AML-193 (cell line): ENCODE measurements at places on chromosomes 16 and 17.

- peak; percentile 7 for DNase-seq
Measured at GRCh38 chr16:81779536-81780320, 637 bp downstream of the PLCG2 start.

- DNase-seq = peak; percentile 53
Measured at GRCh38 chr16:50273888-50274325, 7.6 kb downstream of the ADCY7 start.

- DNase-seq = no peak
Measured at GRCh38 chr17:79779084-79779529, 1.2 kb downstream of the CBX2 start.

- no peak for DNase-seq
Measured at GRCh38 chr17:63514974-63515373, 8.2 kb upstream of the KCNH6 start.

DNA sequence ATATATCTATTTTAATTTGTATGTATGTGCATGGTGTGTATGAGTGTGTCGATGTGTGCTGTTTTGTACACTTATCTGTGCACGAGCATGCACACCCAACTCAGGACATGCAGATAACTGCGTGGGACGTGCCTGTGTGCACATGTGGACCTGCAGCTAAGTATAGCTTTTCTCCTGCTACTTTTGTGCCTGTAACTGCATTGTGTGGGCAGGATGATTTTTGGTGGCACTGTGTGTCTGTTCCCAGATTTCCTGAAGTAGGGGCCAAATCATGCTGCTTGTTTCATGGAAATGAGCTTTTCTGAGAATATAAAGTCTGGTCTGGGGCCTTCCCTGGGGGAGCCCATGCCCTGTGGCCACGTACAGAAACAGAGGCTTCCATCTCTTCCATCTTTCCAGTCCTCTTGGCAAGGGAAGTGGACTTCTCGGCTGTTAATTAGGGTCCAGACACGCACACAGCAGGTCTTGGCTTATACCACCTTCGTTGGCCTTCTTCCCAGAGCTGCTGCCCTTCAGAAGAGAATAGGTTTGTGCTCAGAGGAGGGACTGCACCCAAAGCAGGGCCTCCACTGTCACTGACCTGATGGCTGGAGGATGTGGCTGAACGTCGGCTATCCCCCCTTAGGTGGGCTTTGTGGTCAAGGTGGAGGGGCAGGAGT lies 30.2 kb downstream of the SPNS3 start:
- DNase-seq = no peak

DNA sequence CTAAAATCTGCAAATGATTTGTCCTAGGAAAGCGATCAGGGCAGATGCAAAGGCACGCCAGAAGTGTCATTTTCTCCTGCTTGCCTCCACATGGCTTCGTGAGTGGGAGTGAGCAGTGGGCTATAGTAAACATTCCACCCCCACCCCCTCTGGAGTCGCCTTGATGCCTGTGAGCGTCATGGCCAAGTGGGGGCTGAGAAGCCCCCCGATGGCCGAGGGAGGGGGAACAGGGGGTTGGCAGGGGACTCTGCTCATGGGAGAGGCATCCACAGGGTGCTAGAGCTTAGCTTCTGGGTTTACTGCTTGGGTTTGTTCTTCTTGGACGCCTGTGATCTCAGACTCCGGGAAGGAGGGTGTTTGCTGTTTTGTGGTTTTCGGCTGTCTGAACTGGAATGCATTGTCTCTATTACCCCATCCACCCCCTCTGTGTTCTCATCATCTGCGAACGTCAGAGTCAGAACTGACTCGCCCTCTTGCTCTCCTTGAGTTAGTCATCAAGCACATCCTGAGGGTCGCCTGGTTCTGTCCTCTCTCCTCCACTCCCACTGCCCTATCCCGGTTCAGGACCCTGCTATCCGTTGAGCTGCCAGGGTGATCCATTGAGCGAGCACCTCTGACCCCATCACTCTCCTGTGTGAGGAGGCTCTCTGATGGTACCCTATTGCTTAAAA lies 15.4 kb downstream of the TNS4 start:
- no peak for DNase-seq

DNA sequence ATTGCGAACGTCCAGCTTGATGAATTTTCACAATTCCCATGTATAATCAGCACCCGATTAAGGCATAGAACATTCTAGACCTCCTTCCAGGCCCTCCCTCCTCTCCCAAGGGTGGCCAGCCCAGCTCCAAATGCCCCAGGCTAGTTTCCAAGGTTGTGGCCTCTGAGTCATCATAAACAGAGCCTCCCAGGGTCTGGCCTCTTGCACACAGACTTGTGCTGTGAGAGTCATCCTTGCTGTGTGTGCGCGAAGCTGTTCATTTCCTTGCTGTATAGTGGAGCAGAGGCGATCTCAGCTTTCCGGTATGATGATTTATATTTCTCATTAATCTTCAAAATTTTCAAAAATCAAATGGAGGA lies 20.5 kb upstream of the JPH3 start:
- peak; percentile 0 for DNase-seq

DNA sequence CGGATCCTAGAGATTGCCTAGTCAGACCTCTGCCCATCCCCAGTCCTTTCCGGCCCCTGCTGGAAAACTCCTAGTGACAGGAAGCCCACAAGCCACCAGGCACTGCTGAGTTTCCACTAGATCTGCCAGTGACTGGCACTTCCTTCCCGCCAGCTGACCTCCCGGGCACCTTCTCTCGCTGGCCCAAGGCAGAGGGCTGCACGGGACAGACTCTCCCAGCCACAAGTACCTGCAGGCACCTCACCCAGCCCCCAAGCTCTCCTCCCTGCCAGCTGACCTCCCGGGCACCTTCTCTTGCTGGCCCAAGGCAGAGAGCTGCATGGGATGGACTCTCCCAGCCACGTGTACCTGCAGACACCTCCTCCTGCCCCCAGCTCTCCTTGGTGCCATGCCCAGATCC lies 66.3 kb upstream of the DOC2B start:
- no peak for DNase-seq

DNA sequence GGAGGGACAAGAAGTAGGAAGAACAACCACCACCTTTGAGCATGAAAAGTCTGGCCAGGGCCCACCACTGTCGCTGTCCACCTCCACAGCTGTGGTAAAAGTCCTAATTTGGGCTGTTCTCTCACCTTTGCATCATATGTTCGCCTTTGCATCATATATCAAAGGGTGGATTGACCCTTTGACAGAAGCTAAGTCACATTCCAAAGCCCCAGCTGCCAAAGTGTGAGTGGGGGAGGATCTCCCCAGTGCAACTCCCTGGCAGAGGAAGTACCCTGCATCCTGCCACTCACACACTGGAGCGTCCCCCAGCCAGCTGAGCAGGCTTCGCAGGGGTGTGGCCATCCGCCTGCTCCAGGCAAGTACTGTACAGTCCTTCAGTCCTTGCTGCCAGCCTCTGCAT lies 12.7 kb upstream of the SPECC1 start:
- no peak for DNase-seq

- DNase-seq = no peak
Measured at GRCh38 chr17:6901086-6901485, 69.6 kb upstream of the TEKT1 start.

GRCh38 chr16:51151435-51151960 lies 428 bp upstream of the SALL1 start:
- no peak for DNase-seq

DNA sequence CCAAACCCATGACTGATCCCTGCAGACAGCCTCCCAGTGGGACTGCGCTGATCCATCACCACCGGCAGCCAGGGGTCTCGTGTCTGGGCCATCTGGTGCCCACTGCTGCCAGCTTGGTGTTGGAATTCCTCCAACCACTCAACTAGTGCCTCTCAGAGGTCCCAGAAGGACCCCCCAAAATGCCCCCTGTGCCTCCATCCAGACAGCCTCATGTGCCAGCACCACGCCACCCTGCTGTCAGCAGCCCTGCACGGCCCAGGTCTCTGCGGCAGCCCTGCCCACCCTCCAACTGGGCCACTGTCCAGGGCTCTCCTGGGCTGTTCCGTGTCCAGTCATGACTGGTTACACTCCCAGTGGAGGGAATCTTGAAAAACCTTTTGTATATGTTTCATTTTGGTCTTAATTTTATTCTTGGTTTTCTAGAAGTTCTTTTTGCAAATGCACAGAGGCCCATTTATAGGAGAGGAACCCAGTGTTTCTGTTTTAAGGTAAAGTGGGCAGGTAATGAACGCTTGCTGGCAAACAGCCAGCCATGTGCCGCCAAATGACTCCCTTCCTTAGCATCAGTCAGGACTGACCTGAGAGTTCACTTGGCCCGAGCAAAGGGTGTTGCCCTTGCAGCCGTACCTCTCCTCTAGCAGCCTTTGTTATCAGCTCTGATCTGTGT lies 34.6 kb downstream of the GRIN2C start:
- no peak for DNase-seq

GRCh38 chr16:12780467-12780866 lies 23.2 kb downstream of the CPPED1 start:
- no peak for DNase-seq

- no peak for DNase-seq
Measured at GRCh38 chr17:43069368-43069898, 44.4 kb downstream of the RND2 start.

DNA sequence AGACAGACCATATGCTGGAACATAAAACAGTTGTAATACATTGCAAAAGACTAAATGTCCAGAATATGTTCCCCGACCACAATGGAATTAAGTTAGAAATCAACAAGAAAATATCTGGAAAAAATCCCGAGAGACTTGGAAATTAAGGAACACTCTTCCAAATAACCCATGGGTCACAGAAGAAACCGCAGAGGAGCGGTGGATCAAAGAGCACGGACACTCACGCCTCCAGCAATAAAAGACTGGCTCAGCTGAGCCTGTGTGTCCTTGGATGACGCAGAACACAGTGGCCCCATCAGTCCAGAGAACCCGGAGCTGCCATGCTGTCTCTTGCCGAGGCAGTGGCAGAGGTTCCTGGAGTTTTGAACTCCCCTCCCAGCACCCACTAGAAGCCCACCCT lies 30.9 kb upstream of the FOXF1 start:
- no peak for DNase-seq

- DNase-seq = no peak
Measured at GRCh38 chr17:4327606-4328005, 38.9 kb downstream of the UBE2G1 start.

- no peak for DNase-seq
Measured at GRCh38 chr16:85327731-85328675, 215.7 kb upstream of the CIBAR2 start.

- no peak for DNase-seq
Measured at GRCh38 chr16:72092832-72093447, 480 bp downstream of the TXNL4B start.

DNA sequence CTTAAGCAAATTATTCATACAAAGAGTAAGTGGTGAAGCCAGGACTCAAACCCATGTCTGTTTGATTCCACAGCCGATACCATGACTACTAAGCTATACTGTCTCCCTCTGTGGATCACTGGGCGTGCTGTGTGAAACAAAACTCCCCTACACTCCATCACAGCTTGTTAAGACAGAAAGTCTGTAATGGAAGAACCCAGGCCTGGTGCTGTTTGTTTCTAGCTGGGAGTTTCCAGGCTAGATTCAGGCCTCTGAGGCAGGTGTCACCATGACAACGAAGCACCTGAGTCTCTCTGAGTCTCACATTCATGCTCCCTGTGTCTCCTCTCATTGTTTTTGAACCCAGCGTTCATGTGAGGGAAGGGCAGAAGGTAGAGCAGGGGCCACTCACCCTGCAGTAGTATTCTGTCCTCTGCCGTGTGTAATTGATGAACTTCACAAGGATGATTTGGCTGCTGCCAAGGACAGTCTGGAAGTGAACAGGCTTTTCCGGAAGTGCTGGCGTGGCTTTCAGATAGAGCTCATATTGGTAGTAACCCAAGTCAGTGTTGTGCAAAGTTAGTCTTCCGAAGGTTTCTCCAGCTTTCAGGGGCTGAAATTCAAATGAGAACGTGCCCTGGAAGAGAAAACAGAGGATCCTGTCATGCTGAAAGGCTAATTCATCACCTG lies 8.6 kb upstream of the VAC14 start:
- DNase-seq = no peak

- DNase-seq = no peak
Measured at GRCh38 chr16:23930791-23931190, 95.0 kb downstream of the PRKCB start.

DNA sequence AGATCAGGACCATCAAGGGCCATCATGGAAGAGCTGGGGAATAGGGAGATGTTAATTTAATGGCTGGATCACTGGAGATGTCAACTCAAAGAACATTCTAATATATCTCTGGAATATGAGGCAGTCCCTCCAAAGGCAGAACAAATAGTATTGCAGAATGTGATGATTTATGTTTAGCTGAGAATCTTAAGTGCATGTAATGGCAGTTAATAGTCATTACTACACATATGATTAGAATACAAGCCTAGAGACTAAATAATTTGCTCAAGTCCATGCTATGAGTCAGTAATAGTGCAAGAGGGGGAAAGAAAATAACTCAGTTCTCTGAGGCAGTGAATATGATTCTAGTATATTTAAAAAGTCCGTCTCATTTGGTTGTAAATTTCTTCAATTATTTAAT lies 32.3 kb downstream of the SNTB2 start:
- no peak for DNase-seq

DNA sequence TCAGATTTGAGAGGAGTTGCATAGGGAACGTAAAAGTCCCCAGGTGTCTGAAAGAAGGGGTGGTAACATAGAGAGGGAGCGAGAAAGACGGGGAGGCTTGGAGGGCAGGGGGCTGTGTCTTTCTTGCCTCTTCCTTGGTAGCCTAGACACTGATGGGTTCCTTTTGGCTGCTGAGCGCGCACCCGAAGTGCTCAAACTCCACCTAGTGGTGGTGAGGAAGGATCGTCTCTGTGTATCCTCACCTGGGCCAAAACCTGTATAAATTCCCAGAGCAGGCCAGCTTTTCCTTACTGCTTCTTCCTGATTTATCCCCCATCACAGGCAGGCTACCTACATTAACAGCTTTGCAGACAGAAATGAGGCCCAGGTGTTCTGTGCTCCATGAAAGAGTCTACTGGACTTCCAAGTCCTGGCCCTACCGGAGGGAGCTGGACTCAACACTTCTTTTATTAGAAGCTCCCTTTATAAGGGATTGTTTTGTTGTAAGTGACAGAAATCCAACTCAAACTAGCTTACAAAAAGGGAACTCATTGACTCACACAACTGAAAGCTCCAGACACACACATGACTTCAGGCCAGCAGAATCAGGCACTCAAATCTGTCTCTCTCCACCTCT lies 5.5 kb upstream of the SLC25A35 start:
- DNase-seq = peak; percentile 33

DNA sequence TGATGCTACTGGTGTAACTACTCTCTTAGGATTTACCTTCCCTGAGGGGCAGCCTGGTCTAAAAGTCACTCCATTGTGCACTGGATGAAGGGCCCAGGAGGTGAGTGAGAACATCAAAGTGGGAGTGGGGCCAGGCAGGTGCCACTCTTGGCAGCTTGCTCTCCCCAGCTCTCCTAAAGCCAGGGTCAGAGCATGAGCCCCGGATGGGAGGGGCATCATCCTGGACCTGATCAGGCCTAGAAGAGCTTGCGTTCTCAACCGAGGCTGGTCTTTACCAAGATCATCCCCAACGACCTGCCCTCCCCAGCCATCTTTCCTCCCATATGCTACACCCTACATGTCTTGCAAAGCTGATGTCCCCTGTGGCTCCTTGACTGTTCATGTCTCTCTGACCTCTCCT lies 87.1 kb downstream of the AIPL1 start:
- no peak for DNase-seq
